Hematopoietic multipotent progenitor cell (in vitro differentiated cells): ENCODE measurements at places on chromosomes 11 and 22.

DNA sequence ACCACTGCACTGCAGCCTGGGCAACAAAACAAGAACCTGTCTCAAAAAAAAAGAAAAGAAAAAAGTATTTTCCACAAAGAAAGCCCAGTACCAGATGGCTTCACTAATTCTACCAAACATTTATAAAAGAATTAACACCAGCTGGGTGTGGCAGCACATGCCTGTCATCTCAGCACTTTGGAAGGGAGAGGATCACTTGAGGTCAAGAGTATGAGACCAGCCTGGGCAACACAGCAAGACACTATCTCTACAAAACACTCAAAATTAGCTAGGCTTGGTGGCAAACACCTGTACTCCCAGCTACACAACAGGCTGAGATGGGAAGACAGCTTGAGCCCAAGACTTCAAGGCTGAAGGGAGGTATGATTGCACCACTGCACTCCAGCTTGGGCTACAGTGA, 20.1 kb downstream of the RSF1 start:
- no peak for DNase-seq

DNA sequence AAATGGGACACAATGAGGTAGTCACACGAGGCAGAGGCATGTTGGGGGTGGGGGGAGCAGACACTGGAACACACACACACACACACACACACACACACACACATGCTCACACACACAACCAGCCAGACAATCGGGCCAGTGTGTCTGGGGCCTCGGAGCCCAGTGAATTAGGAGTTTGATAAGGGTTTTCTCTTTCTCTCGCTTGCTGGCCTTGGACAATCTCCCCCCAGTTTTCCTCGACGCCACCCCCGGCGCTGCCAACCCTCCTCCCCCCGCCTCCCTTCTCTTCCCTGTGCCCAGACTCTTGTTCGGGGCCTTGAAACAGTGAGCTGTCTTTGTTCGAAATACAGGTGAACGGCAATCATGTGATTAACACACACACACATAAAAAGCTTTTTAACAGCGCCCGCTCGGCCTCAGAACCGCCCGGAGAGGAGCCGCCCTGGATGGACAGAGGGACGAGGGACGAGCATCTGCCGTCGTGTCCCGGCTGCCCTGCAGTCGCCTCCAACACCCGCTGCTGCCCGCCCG, 1.5 kb upstream of the SOX10 start:
- DNase-seq: no peak

DNA sequence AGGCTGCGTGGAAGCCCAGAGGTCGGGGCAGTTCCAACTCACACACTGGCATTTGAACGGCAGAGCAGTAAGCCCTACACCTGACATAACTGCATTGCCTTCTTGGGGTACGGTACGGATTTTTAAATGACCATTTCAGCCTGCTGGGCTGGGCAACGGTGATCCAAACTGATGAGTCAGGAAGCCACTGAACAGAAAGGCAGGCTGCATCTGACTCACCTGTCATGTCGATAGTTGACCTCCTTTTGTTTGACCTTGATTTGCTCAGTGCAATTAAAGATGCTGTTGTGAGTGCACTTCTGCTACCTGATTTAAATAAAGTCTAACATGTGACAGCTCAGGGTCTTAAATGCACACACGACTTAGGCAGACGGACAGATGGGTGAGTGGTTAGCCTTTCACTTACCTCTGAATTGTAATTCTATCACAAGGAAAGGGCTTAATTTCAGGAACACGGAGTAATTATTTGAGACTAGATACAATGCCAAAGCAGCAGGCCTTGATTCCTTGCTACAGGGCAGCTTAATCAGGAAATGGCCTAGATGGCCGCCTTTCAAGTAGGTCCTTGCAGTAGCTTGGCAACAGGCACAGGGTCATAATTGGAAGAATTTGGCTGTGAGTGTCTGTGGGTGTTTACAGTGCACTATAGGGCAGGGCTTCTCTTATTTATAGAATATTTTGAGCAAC, 52.2 kb downstream of the BMAL1 start:
- DNase-seq: no peak

GRCh38 chr11:2737226-2737590, 37.4 kb upstream of the KCNQ1OT1 start:
- no peak for DNase-seq

DNA sequence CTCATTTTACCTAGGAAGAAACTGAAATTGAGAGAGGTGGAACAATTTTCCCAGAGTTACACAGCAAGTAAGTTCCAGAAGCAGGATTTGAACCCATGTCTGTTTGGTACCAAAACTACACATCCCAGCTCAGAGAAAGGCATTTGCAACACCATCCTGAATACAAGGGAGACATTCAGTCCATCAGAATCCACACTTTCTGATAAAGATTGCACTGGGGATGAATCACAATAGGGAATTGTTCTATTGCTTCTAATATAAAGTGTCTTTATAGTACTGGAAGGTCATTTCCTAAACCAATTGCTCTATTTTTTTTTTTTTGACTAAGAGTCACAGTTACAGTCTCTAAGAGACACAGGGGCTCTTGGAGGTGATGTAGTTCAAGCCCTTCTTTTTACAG, 208.1 kb upstream of the CADM1 start:
- no peak for DNase-seq

DNA sequence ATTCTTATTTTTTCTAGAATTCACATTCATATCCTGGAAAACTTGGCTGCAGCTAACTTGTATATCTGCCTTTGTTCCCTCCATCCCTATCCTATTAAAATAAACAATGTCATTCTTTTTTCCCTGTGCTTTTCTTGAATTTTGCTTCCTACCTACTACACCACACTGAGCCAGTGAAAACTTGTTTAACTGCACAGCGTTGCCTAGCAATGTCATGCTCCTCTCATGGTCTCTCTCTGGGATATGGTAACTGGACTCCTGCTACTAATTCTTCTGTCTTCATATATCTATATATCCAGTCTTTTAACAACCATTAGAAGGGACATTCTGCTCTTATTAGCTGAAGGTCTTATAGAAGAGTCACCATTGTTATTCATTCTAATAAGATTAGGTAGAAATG, 434.4 kb downstream of the METTL15 start:
- DNase-seq: no peak

GRCh38 chr11:16605389-16605893, 133.0 kb upstream of the C11orf58 start:
- no peak for DNase-seq

GRCh38 chr11:79708319-79708932, 267.6 kb upstream of the TENM4 start:
- DNase-seq: no peak
